ENCODE measurements at places on chromosomes 5 and 9.

DNA sequence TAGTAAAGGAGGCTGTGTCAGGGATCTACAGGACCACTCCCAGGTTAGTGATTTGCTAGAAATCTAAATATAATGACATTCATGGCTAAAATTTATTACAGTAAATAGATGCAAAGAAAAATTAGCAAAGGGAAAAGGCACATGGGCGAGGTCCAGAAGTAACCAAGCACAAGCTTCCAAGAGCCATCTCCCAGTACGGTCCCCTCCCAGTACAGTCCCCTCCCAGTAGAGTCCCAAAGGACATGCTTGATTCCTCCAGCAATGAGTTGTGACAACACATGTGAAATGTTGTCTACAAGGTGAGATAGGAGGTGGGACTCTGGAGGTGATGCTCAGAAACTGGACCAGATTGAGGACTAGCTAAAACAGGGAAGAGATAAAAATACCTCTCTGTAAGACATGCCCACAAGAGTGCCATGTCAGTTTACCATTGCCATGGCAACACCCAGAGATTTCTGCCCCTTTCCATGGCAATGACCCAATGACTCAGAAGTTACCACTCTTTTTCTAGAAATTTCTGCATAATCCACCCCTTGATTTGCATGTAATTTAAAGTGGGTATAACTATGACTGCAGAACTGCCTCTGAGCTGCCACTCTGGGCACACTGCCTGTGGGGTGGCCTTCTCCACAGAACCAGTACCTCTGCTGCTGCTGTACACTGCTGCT lies 27.9 kb upstream of the CEMIP2 start:
- no peak for DNase-seq

- DNase-seq: no peak
Measured at GRCh38 chr5:169213479-169213878, 87.5 kb downstream of the SLIT3 start.

- DNase-seq: no peak
Measured at GRCh38 chr9:120894321-120895148, 17.5 kb upstream of the PHF19 start.

DNA sequence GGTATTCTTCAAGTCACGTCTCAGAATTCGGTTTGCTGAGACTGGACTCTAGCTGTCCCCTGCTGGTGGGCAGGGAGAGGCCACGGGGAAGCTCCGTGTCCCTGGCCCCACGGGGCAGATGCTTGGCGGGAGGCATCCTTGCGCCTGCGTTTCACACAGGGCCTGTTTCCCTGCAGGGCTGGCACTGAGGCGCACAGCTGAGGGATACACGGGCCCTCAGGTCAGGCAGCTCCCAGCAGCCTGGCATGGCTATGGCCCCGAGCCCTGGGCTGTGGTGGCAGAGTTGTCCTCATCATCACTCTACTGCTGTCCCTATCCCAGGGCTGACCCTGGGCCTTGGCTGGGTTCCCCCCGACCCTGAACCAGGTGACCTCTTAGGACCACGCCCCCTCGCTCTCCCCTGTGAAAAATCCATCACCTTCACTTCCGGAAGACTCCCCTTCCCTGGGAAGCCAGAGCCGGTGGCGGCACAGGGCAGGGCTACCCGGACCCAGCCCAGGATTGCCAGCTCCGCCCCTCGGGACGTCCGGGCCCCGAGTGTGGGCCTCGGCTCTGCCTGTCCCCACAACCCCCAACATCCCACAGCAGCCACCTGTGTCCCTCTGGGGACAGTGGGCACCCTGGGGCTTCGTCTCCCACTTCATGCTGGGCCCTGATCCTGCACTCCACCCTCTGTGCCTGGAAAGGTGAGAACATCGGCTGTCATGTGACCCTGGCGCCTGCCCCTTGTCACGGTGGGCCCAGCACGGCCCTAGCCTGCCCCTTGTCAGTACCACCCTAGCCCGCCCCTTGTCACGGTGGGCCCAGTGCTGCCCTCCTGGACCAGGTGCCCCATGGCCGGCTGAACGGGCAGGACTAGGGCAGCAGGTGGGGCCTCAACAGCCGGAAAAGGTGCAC lies 5.0 kb downstream of the DPP7 start:
- DNase-seq: no peak

DNA sequence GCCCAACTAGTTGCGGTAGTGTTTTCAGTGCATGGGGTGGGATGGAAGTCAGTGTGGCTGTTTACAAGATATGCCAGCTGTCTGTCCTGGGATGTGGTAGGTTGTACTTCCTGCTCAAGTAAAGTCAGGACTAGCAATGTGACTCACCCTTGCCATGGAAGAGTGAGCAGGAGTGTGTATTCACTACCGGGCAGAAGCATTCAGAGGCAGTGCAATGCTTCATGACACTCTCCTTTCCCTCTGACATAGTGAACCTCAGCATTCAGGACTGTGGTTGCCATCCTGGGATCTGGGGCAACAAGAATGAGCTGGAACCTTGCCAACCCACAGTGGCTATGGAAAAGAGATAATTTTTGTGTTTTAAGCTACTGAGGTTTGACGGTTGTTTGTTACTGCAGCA lies 68.9 kb downstream of the BOD1 start:
- DNase-seq: no peak

GRCh38 chr5:37849641-37850040 lies 9.8 kb upstream of the GDNF start:
- DNase-seq: no peak

DNA sequence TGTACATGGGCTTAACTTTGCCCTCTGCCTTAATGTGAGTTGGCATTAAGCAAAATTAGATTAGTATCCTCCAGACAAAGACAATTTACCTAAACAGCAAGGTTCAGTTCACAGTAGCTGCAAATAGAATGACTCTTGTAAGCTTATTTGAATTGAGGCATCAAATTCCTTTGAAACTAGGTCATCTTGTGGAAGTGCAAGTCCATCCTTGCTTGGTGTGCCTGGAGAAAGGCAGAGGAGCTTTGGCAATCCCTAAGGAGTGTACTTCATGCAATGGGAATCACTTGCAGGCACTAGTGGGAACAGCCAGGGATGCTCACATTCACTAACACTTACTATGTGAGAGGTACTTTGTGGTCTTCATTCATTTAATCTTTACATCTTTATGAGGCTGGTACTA lies 118.3 kb downstream of the DRD1 start:
- no peak for DNase-seq

DNA sequence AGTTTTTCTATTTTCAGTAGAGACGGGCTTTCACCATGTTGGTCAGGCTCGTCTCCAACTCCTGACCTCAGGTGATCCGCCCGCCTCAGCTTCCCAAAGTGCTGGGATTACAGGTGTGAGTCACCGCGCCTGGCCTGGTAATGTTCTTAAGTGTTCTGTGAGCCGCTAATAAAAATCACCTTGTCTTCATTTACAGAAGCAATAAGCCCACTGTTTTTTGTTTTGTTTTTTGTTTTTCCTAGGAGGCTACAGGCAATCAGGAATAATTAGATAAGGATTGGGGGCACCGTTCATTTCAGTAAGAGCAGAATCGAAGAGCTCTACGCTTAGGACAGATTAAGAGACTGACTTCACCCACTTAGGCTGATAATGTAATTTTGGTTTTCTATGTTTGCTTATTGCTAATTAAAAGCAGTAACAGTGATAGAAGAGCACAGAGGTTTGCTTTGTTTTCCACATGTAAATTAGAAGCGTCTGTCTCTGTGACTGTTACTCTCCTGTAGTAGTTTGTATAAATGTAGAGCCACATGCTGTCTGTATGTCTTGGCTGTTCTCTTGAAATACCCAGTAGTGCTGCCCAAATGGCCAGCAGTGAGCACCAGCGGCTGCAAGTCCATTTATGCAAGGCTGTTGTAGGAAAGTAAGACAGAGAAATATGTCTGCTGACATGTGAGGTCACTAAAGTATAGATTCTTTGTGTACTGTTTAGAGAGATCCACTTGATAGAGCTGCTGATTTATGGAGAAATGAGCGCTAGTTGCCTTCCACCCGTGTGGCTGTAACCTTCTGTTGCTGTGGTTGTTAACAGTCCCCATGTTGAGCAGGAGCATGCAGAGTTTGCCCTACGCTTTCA lies 30.5 kb downstream of the TRIO start:
- DNase-seq: no peak

DNA sequence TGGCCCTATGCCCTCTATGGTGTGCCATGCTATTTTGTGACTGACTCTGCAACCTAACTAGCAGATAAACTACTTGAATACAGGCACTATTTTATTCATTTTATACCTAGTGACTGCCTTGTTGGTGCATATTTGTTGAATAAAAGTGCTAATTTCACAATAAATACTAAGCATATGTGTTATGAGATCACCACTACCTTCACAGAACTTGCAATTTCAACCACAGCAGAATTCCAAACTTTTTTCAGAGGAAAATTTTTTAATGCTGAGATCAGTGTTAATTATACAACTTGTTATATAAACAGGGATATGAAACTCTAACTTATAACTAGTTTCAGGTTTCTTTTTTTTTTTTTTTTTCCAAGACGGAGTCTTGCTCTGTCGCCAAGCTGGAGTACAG lies 94.8 kb downstream of the NR3C1 start:
- no peak for DNase-seq

DNA sequence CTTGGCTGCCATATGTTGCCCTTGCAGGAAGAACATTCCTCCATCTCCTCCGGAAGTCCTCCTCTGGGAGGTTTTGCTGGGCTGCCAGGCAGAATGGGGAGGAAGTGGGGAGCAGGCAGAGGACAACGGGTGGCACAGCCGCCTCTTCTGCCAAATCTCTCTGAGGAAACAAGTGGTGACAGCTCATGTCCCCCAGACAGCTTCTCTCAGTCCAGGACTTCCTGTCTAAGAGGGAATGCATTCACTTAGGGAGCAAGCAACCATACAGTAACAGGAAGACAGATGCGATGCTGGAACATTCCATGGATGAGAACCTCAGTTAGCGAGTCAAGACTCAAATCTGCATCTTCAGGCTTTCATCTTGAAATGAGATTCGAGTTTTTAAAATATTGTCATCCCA lies 701.0 kb downstream of the SEMA5A start:
- no peak for DNase-seq

GRCh38 chr5:157513182-157513581 lies 53.2 kb downstream of the NIPAL4 start:
- DNase-seq: no peak

- no peak for DNase-seq
Measured at GRCh38 chr9:114096866-114097612, 2.1 kb downstream of the KIF12 start.

- no peak for DNase-seq
Measured at GRCh38 chr9:101445353-101446029, 9.9 kb upstream of the ALDOB start.

GRCh38 chr9:68951879-68952659 lies 61.8 kb downstream of the PRKACG start:
- DNase-seq: no peak

GRCh38 chr5:90338712-90339372 lies 70.7 kb downstream of the CETN3 start:
- DNase-seq: no peak

DNA sequence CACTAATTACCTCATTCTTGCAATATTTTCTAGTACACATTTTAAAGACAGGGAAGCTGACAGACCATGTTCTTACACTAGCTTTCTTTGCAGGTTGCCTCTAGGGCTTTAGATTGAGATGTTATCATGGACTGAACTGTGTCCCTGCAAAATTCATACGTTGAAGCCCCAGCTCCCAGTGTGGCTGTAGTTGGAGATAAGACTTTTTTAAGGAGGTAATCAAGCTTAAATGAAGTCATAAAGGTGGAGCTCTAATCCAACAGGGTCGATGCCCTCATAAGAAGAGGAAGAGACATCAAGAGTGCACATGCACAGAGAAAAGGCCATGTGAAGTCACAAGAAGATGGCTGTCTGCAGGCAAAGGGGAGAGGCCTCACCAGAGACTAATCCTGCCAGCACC lies 471.2 kb upstream of the ACTBL2 start:
- no peak for DNase-seq

- DNase-seq: no peak
Measured at GRCh38 chr5:31531543-31531887, 378 bp downstream of the DROSHA start.

DNA sequence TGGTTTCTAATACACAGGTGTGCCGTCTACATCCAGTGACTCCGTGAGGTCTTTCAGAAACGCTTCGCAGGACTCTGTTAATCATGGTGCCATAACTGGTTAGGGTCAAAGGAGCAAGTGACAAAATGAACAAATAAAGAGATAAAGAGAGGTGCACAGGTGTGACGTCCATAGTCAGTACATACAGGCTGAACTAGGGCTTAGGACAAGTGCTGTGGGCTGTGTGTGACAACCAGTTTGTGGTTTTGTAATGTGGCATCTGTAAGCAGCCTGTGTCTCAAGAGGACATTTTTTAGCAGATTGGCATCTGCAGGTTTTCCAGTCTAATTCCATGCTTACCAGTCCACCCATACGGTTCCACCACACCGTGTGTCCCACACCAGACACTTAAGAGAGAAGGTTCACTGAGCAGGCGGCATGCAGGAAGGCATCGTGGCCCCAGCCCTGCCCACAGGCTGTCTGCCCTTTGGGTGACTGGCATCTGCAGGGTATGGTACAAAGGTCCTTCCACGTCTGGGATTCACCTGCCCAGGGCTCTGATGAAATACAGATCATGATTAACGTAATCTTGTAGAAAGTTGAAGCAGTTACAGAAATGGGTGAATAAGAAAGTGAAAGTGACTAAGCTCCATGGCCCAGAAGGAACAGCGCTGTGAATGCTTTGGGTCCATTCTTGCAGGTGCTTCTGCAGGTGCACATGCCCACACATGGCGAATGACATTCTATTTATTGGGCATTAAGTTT lies 26.9 kb downstream of the SRD5A1 start:
- no peak for DNase-seq

DNA sequence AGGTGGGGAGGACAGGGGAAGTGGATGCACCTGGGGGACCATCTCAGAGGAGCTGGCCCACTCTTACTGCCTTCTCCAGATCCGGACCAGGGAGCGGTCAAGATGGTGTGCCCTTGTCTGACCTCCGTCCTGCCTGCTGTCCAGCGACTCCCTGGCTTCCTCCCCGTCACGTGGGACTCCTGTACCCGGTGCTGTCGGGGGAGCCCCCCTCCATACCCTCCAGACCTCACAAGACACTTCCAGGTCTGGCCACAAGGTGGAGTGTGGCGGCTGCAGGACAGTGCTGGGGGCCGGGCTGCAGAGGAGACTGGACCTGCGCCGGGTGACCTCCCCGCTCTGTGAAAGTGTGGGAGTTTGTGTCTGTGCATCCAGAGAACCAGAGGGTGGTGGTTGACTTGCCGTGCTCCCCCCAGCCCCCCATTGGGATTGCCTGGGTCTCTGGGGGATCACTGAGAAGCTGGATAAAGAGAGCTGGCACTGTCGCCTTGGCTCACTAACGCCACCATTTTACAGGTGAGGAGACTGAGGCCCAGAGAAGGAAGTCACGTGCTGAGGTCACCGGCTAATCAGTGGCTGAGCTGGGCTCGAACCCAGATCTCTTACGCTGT lies 1.9 kb upstream of the CRB2 start:
- DNase-seq: peak; percentile 65

GRCh38 chr5:110356677-110357076 lies 369.8 kb downstream of the TMEM232 start:
- DNase-seq: no peak

GRCh38 chr9:79672236-79672635 lies 100.5 kb downstream of the TLE4 start:
- no peak for DNase-seq

All from anterior cingulate cortex (tissue), 58 donors.